ENCODE measurements at places on chromosomes 13 and 19. TPM values are rescaled to one million over a fixed set of nuclear protein-coding genes. Genes with fewer than 3 reads are reported as not detected.

The LRRC25 gene
- not detected for total RNA-seq

The SIGLEC8 gene
- 0.18 TPM for total RNA-seq

The ZNF491 gene
- total RNA-seq: 0.67 TPM

The APBA3 gene
- 45.4 TPM for total RNA-seq

The MADCAM1 gene
- 0.21 TPM for total RNA-seq

The FCER2 gene
- total RNA-seq: 0.99 TPM

The SIGLEC5 gene
- total RNA-seq: not detected

The WTIP gene
- total RNA-seq: 1.0 TPM

The SOX1 gene
- not detected for total RNA-seq

The NTF4 gene
- not detected for total RNA-seq

The CCDC8 gene
- not detected for total RNA-seq

The DMAC2 gene
- 60.8 TPM for total RNA-seq

The TMEM59L gene
- total RNA-seq: not detected

The EFNA2 gene
- not detected for total RNA-seq

The FZR1 gene
- 44.3 TPM for total RNA-seq

The SLC6A16 gene
- 2.2 TPM for total RNA-seq

The ZNF709 gene
- total RNA-seq: 0.18 TPM

The FSTL3 gene
- 6.9 TPM for total RNA-seq

The PTH2 gene
- not detected for total RNA-seq

The AMH gene
- total RNA-seq: 4.3 TPM

The SHISA7 gene
- not detected for total RNA-seq

The RASAL3 gene
- total RNA-seq: 107 TPM

The KLK7 gene
- total RNA-seq: not detected

The SYCN gene
- not detected for total RNA-seq

The PSG3 gene
- total RNA-seq: not detected

The SUGP2 gene
- total RNA-seq: 129 TPM

The YJEFN3 gene
- total RNA-seq: 9.7 TPM

The SPIB gene
- total RNA-seq: 0.80 TPM

The ZNF440 gene
- total RNA-seq: 10.8 TPM

The PRTN3 gene
- total RNA-seq: not detected

The LDLR gene
- 140 TPM for total RNA-seq

The C3 gene
- total RNA-seq: 4.4 TPM

The HNRNPA1L2 gene
- 9.3 TPM for total RNA-seq

The ZNF229 gene
- total RNA-seq: 0.25 TPM

The ZNF497 gene
- 2.2 TPM for total RNA-seq

The CATSPERD gene
- total RNA-seq: not detected

The CCL25 gene
- not detected for total RNA-seq

The B3GNT3 gene
- total RNA-seq: not detected

The C19orf25 gene
- 33.0 TPM for total RNA-seq

The CGB8 gene
- total RNA-seq: not detected

The DZIP1 gene
- 0.48 TPM for total RNA-seq

The ATP1A3 gene
- 0.97 TPM for total RNA-seq

The CD33 gene
- total RNA-seq: 14.3 TPM

The PLK5 gene
- total RNA-seq: not detected

The NLRP5 gene
- not detected for total RNA-seq

The IGFL3 gene
- not detected for total RNA-seq

The CDX2 gene
- total RNA-seq: not detected

The NCAN gene
- 0.23 TPM for total RNA-seq

The ERICH4 gene
- not detected for total RNA-seq

The KBTBD7 gene
- total RNA-seq: 5.8 TPM

The LAIR2 gene
- total RNA-seq: 77.7 TPM

The SOX21 gene
- total RNA-seq: 0.16 TPM
